Fibroblast of lung (primary cell): ENCODE measurements at places on chromosomes 12 and 14. TPM values are rescaled to one million over a fixed set of nuclear protein-coding genes. Genes with fewer than 3 reads are reported as not detected.

DNA sequence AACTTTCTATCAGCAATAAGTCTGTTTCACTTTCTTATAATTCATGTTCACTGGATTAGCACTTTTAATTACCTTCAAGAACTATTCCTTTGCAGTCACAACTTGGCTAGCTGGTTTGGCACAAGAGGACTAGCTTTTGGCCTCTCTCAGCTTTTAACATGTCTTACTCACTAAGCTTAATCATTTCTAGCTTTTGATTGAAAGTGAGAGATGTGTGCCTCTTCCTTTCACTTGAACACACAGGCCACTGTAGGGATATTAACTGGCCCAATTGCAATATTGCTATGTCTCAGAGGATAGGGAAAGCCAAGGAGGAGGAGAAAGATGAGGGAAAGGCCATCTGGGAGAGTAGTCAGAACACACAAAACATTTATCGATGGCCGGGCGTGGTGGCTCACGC, 92.7 kb downstream of the PRICKLE1 start:
- DNase-seq: no peak

Gene WDR89
- total RNA-seq: 11.1 and 13.9 TPM in 2 replicates

GRCh38 chr12:115013236-115013981, 329.4 kb upstream of the TBX3 start:
- DNase-seq: no peak

DNA sequence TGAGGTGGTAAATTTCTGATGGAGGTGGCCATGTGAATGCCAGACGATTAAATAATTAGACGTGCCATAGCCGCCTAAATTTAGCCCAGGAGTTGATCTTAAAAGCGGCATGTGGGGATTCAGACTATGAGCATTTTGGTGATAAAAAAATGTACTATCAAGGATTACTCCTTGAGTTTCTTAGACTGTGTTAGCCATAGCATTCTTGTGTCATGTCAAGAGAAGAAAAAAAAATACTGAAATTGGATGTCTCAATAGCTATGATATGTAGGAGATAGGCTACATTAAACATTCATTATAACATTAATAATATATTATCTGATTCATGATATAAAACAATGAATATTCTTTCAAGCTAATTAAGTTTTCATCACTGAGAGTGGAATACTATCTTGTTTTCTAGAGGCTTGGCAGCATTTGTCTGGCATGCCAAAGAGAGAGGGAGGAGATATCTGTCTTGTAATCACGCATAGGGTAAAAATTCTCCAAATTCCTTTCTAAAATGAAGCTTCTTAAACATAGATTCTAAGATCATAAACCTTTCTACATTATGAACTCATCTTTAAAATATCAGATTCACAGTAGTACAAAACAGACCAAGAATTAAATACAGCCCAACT, 727.0 kb downstream of the C12orf50 start:
- DNase-seq: no peak

DNA sequence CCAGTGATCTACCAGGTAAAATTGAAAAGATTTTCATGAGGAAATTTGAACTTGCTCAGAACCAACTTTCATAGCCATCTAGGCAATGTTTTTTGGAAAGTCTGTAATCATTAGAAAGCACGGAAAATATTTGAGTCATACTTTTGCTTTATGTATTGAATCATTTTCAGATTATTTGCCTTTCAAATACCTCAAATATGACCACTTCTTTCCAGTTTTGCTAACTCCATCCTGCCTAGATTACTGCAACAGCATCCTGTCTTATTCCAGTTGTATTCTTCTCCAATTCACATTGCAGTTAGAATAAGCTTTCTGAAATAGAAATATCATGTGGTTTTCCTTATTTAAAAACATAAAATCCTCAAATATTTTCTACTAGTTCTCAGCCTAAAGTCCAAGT, 239.8 kb upstream of the FAR2 start:
- peak; percentile 60 for DNase-seq

GRCh38 chr12:57230381-57231155, 1.1 kb downstream of the SHMT2 start:
- peak; percentile 28 for DNase-seq
